ENCODE measurements at places on chromosomes 13 and 19. TPM values are rescaled to one million over a fixed set of nuclear protein-coding genes. Genes with fewer than 3 reads are reported as not detected.

Gene STOML3
- total RNA-seq: not detected

GRCh38 chr13:98761126-98761985, 8.9 kb upstream of the SLC15A1 start:
- no peak for DNase-seq

Gene IL17D
- total RNA-seq: not detected

DNA sequence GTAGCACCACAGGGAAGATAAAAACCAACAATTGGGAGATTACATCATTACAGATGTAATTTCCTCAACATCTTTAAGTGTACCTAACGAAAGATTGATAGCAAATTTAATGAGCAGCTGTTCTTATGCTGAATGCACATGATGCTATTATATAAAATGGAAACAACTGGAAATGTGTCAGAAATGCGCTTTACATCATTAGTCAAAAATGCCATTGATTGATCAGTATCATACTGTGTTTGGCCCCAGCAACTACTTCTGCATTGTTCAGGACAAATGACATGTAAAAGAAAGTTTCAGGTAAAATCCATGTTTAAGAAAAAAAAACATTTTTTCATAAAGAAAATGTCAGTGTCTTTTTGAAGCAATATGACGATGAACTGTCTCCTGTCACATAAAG, 625.5 kb upstream of the MIR17HG start:
- no peak for DNase-seq

Gene FCAR
- 0.29 TPM for total RNA-seq

DNA sequence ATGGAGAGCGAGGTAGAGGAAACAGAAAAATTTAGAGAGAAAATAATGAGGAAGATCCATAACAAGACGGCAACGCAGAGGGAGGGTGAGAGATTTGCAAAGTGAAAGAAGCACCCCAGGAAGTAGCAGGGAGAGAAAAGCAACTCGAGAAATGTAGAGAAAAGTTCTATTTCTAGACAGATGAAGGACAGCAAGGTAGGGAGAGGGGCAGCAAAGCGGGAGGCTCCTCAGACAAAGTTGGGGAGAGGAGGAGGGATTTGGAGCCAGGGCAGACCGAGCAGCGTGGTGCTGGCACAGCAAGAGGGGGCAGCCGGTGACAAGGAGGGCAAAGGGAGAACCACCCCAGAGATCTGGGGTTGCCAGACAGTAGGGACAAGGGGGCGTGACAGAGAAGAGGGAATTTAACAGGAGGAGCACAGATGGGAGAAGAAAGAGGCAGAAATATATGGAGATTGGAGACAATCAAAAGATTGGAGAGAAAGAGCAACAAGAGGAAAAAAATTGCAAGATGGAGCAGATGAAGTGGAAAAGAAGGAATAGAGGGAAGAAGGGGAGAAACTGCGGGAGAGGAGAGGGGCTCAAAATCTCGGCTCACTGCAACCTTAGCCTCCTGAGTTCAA, 989 bp downstream of the ZNF766 start:
- peak; percentile 4 for DNase-seq

GRCh38 chr19:51002542-51003311, 1.3 kb upstream of the KLK8 start:
- DNase-seq: no peak

- no peak for DNase-seq
Measured at GRCh38 chr19:13622766-13623715, 116.8 kb upstream of the CACNA1A start.

- no peak for DNase-seq
Measured at GRCh38 chr13:42066542-42066941, 18.1 kb downstream of the DGKH start.

DNA sequence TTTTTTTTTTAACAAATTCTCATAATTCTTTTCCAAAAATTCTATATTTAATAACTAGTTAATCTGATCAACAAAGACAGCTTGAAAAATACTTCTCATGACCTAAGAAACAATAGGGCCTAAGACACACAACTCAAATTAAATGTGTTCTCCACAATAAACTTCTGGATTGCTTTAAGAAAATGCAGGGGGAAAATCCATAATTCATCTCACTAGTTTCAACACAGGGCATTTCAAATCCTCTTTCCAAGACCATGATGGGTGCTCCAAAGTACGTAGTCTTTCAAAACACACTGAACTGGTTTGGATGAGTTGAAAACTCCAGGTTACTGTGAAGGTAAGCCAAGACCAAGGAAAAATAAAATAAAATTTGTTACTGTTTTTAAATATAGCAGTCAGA, 62.6 kb downstream of the DCLK1 start:
- no peak for DNase-seq

DNA sequence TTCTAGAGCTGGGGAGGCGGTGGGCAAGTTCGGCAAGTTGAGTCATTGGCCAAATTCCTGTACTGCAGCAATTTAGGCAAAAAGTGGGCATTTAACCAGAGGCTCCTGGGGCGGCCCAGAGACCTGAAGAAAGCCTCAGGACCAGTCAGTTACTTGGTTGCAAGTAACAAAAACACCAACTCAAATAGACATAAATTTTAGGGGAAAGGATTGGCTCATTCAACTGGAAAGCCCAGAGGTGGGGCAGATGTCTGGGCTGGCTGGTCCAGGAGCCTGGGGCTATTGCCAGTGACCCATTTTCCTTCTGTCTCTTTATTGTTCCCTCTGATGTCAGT, 97.1 kb downstream of the SIPA1L3 start:
- DNase-seq: no peak

DNA sequence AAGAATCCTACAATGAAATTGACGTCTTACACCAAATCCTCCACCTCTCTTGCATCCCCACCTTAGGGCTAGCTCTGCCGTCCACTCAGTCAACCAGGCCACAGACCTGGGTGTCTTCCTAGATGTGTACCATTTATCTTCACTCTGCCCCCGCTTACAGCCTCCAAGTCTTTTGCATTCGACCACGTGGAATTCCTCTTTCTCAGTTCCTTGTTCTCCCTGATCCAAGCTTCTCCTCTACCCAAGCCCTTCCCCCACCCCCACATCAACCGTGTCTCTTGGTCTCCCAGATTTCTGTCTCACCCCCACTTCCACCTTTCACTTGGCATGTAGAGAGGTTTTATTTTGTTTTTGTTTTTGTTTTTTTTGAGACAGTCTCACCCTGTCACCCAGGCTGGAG, 1.2 kb upstream of the DMWD start:
- DNase-seq: no peak

DNA sequence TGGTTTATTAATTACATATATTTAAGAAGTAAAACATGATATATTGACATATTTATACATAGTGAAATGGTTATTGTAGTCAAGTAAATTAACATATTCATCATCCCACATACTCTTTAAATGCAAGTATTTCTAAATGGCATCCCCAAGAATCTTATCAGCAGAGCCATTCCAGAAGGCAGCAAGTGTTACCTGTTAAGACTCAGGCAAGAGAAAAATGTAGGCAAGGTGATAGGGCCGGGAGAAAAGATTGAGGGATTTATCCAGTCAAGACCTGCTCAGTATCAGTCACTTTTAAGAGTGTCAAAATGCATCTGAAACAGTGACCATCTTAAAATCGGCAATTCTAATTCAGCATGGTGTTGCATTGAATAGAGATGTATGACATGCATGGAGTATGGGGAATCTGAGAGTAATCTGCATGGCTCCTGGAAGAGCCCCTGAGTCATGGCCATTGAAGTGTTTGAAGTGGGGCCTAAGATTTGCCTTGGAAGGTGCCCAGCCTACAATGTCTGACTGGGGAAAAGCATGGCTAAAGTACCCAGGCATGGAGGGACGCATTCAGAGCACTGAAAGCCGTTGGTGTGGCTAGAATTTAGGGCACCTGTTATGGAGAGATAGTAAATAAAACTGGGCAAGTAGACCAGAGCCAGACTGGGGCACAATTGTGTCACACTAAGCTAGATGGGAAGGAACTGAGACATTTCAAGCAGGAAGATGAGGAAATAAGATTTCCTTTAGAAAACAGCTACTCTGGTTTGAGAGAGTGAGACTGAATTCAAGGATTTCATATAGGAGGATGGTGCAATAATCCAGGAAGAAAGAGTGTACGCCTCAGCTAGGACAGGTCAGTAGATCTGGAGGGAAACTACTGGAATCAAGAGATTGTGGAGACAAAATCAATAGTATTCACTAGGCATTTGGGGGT, 25.0 kb upstream of the C1QTNF9B start:
- no peak for DNase-seq

Gene TMPRSS9
- total RNA-seq: not detected

Gene TLE6
- not detected for total RNA-seq

Gene KCTD12
- total RNA-seq: 9.3 TPM

DNA sequence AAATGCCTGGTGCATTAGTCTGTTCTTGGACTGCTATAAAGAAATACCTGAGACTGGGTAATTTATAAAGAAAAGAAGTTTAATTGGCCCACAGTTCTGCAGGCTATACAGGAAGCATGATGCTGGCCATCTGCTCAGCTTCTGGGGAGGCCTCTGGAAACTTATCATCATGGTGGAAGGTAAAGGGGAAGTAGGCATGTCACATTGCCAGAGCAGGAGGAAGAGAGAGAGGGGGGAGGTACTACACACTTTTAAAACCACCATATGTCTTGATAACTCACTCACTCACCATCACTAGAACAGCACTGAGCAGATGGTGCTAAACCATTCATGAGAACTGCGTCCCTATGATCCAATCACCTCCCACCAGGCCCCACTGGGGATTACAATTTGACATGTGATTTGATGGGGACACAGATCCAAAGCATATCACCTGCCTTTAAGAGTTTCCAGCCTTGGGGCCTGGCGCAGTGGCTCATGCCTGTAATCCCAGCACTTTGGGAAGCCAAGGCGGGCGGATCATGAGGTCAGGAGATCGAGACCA, 219.0 kb downstream of the KATNAL1 start:
- DNase-seq: no peak

GRCh38 chr19:29576046-29576606, 30.0 kb upstream of the POP4 start:
- DNase-seq: no peak

Gene SHC2
- 0.64 TPM for total RNA-seq

Gene CABP5
- not detected for total RNA-seq

DNA sequence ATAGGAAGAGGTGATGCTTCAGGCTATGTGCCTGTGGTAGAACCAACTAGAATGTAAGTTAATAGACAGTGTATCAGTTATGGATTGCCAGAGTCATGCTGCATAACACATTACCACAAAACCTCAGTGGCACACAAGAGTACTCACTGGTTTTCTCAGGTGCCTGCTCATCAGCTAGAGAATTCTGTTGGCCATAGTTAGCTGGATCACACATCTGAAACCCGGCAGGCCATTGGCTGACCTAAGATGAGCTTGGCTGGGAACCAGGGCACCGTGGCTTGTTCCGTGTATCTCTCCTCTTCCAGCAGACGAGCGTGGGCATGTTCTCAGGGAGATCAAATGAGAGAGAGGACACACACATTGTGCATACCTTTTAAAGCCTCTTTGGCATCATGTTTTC, 76.7 kb downstream of the TEX26 start:
- no peak for DNase-seq

GRCh38 chr13:20702530-20702914, 977 bp upstream of the IL17D start:
- DNase-seq: no peak

Gene PLPPR3
- not detected for total RNA-seq

- no peak for DNase-seq
Measured at GRCh38 chr19:18710996-18711751, 27.7 kb downstream of the CRTC1 start.

- no peak for DNase-seq
Measured at GRCh38 chr13:83499286-83499685, 383.0 kb downstream of the SLITRK1 start.

Gene ADM5
- total RNA-seq: 4.4 TPM

DNA sequence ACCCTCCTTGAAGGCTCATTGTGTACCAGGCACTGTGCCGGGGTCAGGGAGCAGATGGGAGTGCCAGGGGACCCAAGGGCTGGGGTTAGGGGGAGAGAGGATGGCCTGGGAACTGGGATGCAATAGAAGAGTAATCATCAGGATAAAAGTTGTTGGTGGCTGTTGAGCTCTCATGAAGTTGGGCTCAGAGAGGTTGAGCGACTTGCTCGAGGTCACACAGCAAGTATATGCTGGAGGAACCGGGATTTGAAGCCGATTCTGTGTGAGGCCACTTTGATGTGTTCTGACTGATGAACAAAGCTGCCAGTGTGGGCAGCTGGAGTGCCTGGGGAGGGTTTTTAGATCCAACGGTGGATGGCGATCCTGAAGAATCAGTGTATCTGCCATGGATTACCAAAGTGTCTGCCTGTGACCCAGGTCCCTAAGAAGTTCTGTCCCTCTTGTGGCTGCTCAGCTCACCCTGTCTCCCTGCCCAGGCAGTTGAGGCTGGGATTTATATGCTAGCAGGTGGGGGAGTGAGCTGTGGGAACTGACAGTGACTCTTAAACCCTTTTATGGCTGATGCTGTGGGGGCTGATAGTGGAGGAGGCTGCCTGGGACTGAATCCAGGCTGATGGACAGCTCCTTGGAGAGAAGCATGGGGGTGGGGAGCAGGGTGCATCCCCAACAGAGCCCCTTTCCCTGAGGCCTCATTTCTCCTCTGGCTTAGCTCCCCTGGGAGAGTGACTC, 8.3 kb downstream of the ARHGEF18 start:
- DNase-seq: no peak

Gene CBARP
- total RNA-seq: not detected

DNA sequence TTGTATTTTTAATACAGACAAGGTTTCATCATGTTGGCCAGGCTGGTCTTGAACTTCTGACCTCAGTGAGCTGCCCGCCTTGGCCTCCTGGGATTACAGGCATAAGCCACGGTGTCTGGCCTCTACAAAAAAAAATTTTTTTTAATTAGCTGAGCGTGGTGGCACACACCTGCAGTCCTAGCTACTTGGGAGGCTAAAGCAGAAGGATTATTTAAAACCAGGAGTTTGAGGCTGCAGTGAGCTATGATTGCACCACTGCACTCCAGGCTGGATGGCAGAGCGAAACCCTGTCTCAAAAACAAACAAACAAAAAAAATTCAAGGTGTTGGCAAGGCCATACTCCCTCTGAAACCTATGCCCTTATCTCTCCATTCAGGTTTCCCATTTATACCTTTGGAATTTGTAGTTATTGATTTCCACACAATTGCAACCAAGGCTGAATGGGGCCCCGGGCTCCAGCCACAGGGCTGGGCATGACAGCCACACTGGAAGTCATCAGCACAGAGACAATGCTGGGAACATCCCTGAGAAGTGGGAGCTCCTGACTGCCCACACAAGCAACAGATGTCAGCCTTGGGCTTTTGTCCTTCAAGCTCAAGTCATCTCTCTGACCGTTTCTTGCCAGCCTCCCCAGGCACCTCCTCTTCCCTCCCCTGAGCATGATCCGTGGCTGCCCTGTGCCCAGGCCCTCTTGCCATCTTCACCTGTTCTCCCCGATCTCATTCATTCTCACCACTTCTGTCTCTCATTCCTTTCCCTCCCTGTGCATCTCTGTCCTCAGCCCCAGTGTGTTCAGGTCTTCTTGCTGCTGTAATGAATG, 27.2 kb upstream of the CALM3 start:
- no peak for DNase-seq

GRCh38 chr19:54606891-54607784, 13.7 kb downstream of the LILRA1 start:
- no peak for DNase-seq

Gene NPAS1
- total RNA-seq: 0.35 TPM

- DNase-seq: peak; percentile 51
Measured at GRCh38 chr19:47111006-47111621, 2.5 kb downstream of the ZC3H4 start.

Data from CD4-positive, alpha-beta memory T cell (primary cell).